Choroid plexus epithelial cell (primary cell): ENCODE measurements at places on chromosomes 13 and 19.

DNA sequence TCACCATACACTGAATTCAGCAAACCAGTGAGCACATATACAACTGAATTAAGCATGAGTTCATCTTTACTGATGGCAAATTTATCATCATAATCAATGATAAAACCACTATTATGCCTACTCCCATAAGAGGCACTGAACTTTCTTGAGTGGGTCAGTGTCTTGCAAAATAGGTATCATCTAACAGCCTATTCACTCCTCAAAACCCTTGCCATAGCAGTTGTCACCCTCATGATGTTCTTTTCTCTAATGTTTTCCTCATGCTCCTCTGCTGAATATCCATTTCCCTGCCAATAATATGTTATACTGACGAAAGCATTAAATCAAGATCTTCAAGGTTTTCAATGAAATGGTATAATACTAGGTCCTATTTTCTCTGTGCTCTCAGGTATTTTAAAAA is 5.6 kb downstream of the ARGLU1 start:
- no peak for DNase-seq

- DNase-seq, result no peak
These were observed 6.9 kb downstream of the FKBP8 start for GRCh38 chr19:18536475-18536874.

DNA sequence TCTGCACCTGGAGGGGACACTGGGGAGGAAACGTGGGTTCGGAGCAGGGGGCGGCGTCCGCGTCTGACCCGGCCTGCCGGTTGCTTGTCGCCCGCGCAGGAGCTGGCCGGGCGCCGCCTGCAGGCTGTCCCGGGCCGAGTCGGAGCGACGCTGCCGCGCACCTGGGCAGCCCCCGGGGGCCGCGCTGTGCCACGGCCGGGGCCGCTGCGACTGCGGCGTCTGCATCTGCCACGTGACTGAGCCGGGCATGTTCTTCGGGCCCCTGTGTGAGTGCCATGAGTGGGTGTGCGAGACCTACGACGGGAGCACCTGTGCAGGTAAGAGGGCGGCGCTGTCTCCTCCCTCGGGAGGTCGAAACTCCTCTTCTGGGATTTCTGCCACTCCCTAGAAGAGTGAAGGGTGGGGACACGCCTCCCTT is 1.3 kb downstream of the ITGBL1 start:
- no peak for DNase-seq

DNA sequence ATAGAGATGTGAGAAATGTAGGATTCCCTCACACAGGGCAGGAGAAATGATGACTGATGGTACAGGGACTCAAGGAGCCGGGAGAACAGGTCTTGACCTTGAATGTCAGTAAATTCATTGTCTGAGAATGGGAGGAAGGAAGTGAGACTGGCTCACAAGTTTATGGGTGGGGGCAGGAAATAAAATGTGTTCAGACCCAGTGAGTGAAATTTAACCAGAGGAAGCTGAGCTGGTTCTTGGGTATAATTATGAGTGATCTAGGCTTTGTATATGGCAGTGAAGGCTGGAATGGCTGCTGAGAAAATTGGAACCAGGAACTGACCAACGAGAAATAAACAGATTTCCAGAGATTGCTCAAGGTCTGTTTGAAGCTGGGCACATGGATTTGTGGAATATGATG is 6.3 kb upstream of the IGSF23 start:
- DNase-seq, result no peak

DNA sequence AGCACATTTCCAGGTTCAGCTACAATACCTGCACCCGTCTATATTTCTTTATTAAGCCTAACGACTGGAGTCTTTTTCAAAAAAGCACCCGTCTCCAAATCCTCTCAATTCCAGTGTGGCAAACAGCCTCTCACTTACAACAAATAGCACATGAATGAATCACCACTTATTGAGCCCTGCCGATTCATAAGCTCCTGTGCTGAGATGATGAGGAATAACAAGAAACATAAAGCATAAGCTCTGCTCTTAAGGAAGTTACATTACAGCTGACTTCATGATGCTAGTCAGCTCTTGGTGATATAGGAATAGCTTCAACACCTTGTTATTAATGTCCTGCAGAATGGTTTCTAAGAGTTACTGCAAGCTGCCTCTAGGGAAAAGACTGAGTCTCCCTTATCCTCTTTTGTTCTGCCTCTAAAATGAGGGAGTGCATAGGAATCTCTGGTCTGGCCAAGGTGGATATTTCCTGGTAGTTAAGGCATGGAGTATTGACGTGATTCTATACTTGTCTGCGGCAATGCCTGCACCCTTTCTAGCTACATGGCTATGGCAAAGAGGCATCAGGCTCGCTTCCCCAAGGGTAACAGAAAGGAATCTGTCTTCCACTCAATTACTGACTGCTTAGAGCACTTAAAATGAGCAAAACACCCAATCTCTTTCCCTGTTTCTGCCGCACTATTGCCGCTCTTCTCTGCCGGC is 195.7 kb downstream of the KLF12 start:
- peak; percentile 95 for DNase-seq

- DNase-seq, result no peak
These were observed 27.3 kb upstream of the EDDM13 start for GRCh38 chr19:56245121-56245740.

DNA sequence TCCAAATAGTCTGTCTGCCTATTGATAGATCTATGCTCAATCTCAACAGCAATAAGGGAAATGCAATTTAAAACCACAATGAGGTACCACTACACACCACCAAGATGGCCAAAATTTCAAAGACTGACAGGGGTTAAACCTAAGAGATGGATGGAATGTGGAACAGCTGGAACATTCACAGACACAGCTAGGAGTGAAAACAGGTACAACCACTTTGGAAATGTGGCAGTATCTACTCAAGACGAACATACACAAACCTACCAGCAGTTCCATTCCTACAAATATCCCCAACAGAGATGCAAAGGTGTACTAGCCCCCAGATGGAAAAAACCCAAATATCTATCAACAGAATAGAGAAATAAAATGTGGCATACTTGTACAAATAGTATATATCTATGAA is 86.4 kb downstream of the TSC22D1 start:
- DNase-seq, result no peak

DNA sequence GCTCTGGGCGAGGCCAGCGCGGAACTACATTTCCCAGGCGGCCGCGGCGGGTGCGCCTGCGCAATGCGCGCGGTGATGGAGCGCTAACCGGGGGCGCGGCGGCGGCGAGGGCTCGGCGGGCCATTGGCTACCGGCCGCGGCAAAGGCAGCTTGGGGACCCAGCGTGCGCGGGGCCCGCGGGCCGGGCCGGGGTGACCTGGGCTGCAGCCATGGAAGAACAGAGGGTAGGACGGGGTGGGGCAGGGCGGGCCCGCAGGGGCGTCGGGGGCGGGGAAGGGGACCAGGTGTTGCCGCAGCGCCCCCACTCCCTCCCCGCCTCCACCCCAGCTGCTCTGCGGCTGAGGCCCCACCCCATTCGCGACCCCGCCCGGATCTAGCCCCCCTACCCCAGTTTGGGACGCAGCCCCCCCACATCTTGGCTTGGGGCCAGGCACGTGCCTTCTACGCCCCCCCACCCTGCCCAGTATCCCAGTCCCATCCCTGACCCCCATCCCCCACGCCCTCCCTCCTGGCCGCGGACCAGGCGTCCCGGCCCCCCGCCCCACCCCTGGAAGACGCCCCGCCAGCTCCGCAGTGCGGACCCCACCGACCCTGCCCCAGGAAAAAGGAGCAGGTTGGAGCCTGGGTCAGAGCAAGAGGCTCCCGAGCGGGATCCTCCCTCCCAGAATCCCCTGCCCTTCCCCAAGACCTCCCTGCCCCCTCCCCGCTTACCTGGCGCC is at the start of gene FSD1:
TSS of gene FSD1 (plus strand) at position 61 of the 719 bp plus-strand sequence. CDS start at position 210, 149 bp downstream.
- DNase-seq, result peak; percentile 42

GRCh38 chr19:34066007-34066643 is 106.2 kb upstream of the LSM14A start:
- DNase-seq, result no peak

DNA sequence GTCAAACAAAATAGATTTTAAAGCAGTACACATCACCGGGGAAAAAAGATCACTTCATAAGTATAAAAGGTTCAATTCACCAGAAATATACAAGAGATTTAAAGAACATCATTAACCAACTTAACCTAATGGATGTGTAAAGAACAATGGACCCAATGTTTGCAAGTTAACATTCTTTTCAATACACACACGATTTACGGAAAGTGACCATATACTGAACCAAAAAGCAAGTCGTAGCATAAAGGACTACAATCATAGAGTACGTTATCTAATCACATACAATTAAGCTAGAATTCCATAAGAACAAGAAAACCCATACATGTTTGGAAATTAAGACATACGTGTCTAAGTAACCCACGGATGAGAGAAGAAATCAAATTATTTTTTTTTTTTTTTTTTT is 9.6 kb downstream of the TGDS start:
- no peak for DNase-seq

- no peak for DNase-seq
These were observed 3.1 kb downstream of the AKAP11 start for GRCh38 chr13:42275098-42275471.

DNA sequence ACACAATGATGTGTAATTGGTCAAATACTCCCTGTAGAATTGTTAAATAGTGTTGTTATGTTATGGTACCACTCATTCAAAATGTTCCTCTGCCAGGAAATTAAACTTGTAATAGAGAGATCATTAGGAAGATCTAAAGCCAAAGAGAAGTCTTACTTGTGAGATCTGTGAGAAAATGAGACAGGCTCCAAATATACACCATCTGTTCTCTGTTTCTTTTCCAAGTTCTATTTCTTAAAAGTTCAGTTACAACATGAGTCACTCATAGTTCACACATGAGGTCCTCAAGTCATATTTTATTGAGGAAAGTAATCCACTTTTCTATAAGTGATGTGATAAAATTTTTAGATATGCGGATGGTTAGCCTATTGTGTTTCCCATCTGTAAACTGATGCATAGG is 1038.1 kb upstream of the PRR20A start:
- DNase-seq, result no peak

- no peak for DNase-seq
These were observed 68.2 kb downstream of the CDADC1 start for GRCh38 chr13:49315756-49316482.

- DNase-seq, result no peak
These were observed 29.3 kb upstream of the TNFAIP8L1 start for GRCh38 chr19:4609878-4610511.

- DNase-seq, result no peak
These were observed 1426.6 kb upstream of the PRR20A start for GRCh38 chr13:55714120-55714519.

DNA sequence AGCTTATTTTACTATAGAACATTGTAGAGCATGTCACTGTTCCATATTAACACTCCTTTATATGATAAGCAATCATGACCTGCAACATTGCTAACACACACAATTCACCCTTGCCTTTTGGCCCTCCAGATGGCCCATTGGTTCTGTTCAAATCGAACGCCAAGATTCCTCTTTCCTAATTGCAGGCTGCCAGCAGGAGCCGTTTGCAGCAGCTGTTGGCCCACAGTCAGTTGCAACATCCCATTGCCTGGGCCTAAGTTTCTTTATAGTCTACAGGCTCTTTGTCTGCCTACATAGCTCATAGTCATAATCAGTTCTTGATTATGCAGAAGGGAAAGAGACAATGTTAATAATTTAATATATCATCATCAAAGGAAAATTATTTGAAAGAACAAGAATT is 37.6 kb downstream of the KCTD12 start:
- peak; percentile 72 for DNase-seq

- no peak for DNase-seq
These were observed 80.5 kb upstream of the VSTM2B start for GRCh38 chr19:29445246-29445645.

- no peak for DNase-seq
These were observed 6.4 kb downstream of the CEACAM3 start for GRCh38 chr19:41802770-41803169.

DNA sequence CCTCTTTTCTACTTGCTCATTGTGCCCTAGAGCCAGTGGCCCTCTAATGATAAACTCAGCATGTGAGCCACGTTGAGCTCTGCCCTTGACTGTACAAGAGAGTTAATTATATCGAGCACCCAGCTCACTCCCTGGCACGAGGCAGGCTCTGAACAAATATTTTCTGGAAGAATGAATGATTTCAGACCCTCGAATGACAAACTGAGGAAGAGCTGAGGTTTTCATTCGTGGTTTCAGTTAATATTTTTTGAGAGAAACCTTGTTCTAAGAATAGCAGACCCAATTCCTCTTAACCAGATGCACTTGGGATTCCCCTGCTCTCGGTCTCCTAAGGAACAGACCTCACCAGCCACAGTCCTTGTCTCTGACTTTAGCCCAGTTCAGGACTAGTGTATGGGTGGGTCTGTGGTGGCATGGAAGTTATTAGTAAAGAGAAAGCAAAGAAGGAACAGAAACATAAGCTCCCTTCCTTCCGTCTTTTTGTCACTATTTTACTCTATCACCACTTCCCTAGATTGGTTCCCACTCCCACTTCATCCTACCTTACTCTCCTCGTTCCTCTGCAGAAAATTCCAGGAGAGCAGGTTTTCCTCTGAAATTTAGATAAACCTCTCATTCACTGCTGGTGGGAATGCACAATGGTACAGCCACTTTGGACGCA is 22.1 kb upstream of the WDFY2 start:
- no peak for DNase-seq

GRCh38 chr13:21625366-21625765 is 21.4 kb upstream of the MICU2 start:
- DNase-seq, result peak; percentile 55

GRCh38 chr13:26054896-26055295 is 3.1 kb upstream of the SHISA2 start:
- DNase-seq, result no peak

DNA sequence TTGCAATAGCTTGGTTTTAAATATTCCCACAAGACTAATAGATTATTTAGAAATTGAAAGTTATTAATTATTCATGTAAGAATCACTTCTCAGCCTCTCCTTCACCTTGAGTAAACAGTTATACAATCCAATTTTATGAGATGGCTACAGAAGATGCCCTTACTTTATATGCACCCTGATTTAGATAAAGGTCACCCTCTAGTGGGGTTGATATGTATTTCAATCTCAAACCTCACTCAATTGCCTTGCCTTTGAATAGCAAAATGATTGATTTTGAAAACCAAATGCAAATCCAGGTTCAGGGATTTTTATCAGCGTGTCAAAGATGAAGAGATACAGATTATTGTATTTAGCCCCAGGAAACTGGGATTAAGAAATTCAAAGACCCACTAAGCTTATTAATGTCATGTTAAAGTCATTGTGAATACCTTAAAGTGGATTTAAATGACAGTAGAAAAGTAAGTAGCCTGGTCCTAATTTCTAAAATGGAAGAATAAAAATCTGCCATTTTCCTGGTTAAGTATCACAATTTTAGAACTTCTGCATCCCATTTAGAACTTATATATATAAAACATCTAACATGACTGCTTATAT is 305.1 kb downstream of the ITGBL1 start:
- DNase-seq, result peak; percentile 79

DNA sequence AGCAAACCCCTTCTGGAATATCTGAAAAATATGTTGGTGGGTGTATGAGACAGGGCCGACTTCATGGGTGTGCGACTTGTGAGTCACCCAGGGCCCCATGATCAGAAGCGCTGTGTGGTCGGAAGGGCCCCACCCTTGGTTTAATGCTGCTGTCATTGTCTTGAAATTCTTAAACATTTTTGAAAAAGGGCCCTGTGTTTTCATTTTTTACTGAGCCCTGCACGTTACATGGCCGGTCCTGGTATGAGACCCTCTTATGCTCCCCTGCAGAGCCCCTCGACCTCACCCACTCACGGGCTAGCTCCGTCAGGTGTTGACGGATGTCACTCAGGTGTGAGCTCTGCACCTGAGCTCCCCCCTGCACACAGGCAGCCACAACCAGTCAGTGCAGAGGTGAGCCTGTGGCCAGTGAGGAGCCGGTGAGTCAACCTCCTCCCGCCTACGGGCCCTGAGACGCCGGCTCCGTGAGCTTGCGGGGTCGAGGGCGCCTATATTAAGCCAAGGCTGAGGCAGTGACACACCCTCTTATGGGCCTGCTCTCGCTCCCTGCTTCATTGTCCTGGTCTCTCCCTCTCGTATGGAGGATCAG is 27.7 kb downstream of the GADD45B start:
- peak; percentile 71 for DNase-seq
